HFF-Myc (cell line): ENCODE measurements at places on chromosomes 1 and 21.

- DNase-seq, result peak; percentile 16
Measured at GRCh38 chr1:20376880-20377494, 86.3 kb downstream of the VWA5B1 start.

- no peak for DNase-seq
Measured at GRCh38 chr1:203744075-203744972, 20.7 kb upstream of the LAX1 start.

- no peak for DNase-seq
Measured at GRCh38 chr21:15204140-15204969, 139.6 kb upstream of the NRIP1 start.

DNA sequence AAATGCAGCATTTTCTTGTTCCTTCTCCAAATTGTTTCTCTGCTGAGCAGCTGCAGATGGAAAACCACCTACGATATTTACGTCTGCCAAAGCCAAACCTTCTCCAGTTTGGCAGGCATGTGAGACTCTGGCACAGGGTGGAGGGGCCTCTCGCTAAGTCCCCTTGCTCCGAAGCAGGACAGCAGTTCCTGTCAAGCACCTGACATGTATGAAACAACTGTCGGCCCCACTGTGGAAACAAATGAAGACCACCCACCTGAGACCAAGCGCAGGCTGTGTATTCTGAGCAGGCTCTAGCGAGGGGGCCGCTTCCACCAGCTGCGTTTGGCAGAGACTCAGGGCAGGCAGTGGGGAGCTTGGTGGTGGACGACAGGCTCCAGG is 74.7 kb downstream of the RIPK4 start:
- no peak for DNase-seq

- no peak for DNase-seq
Measured at GRCh38 chr1:240683576-240683975, 71.6 kb upstream of the GREM2 start.

DNA sequence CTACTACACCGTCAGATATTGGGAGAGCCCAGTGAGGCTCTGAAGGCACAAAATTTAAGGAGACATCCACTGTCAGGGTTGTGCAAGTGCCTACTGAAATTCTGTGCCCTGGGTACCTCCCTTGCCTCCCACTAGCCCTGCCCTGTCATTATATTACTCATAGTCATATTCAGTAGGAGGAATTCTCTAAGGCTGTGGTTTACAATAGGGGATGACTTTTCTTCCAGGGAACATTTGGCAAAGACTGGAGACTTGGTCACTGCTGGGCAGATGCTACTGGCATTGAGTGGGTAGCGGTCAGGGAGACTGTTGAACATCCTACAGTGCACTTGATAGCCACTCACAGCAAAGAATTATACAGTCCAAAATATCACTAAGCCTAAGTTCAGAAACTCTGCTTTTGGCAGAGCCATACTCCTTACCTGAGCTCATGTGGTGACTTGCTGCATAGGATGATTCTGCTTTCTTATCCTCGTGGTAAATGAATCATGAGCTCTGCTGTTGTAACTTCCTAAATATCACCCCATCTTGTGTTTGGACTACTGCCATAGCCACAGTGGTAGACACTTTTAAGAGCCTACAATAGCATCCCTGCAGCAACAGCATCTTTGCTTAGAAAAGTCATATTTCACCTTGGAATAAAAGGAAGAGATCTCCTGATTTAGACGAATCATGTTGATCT is 563.4 kb upstream of the PLXNA2 start:
- no peak for DNase-seq

GRCh38 chr1:192170196-192170984 is 12.1 kb downstream of the RGS18 start:
- DNase-seq, result no peak

GRCh38 chr1:46603481-46603857 is 599 bp downstream of the MKNK1 start:
- no peak for DNase-seq

DNA sequence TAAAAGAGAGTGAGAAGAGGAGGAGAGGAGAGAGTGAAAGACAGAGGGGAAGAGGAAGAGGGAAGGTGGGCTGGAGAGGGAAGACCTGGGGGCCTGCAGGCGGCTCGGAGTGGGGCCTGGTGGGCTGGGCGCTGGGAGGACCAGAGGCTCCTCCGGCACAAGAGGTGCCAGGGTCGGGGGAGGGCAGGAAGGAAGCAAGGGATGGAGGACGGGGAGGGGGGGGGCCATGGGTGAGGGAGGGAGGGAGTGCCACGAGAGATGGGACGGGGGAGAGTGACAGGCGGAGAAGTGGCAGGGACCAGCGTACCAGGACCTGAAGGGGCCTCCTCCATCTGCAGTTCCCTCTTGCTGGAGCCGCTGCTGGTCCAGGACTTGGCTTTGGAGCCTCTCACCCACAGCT is 87.7 kb downstream of the CASZ1 start:
- DNase-seq, result no peak

- no peak for DNase-seq
Measured at GRCh38 chr1:233143241-233143640, 152.3 kb downstream of the PCNX2 start.

- DNase-seq, result no peak
Measured at GRCh38 chr1:204706838-204707509, 21.4 kb upstream of the LRRN2 start.

DNA sequence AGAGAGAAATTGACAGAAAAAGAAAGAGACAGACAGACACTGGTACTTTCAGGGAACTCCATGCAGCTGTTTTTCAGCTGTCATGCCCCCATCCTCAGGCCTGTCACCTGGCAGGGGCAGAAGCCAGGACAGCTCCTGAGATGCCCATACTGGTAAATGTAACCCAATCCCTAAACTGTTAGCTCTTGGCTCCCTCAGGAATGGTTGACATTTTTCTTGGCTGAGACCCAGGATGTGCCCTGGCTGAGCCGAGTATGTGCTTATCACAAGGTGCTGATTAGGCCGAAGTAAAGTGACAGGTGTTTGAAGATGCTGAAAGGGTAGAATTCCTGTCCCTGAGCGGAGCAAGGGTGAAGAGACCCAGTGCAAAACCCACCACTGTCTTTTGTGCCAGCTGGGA is 50.7 kb downstream of the PGM1 start:
- DNase-seq, result no peak

- no peak for DNase-seq
Measured at GRCh38 chr1:67861856-67862516, 28.7 kb upstream of the GNG12 start.

- no peak for DNase-seq
Measured at GRCh38 chr1:92577261-92577895, 90.7 kb upstream of the GFI1 start.

- no peak for DNase-seq
Measured at GRCh38 chr1:155174324-155175280, 953 bp downstream of the TRIM46 start.

- DNase-seq, result no peak
Measured at GRCh38 chr1:172135978-172136610, 284.4 kb upstream of the C1orf105 start.

- no peak for DNase-seq
Measured at GRCh38 chr1:5273280-5274003, 619.0 kb downstream of the AJAP1 start.

DNA sequence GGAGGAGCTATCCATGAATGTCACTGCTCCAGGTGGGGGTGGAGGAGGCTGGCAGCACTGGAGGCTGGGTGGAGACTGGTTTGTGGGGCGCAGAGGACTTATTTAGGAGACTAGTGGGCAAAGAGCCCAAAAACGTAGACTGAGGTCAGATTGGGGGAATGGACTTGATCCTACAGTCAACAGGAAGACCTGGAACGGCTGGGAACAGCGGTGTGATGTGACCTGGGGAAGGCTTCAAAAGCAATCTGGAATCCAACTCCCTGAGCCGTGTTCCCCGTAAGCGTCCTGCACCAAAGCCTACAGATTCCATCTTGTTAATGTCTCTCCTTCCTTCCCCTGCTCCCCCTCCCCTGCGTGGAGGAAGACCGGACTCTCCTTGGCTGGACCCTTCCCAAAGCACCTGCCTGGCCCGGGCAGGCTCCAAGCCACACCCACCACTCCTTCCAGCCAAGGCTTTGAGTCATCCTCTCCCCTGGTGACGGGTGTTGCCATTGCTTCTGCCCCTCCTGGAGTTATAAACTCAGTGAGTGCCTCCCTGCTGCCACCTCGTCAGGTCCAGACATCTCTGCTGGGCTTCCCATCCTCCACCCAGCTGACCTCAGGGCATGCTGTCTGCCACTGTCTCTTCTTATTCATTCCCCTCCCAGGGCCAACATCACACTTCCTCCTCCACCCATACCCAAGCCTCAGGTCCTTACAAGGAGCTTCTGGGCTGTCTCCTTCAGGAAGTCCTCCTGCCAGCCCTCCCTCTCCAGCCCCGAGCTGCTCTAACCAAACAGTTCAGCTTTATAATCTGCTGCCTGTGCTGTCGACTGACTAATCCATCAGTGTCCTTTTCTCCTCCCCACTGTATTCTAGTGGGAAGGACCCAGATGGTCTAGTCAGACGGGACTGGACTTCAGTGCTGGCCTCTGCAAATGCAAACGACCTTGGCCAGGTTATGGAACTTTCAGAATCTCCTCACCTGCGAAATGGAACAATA is 1.6 kb upstream of the CLSTN1 start:
- DNase-seq, result no peak

- DNase-seq, result no peak
Measured at GRCh38 chr21:25171438-25171837, 435.8 kb downstream of the MRPL39 start.

GRCh38 chr1:17023102-17023501 is 11.4 kb upstream of the ATP13A2 start:
- no peak for DNase-seq

- no peak for DNase-seq
Measured at GRCh38 chr1:226593541-226593940, 45.0 kb downstream of the STUM start.

- DNase-seq, result no peak
Measured at GRCh38 chr1:56331892-56332567, 247.3 kb downstream of the PLPP3 start.

GRCh38 chr1:80892539-80892938 is 908.2 kb upstream of the ADGRL2 start:
- DNase-seq, result no peak

DNA sequence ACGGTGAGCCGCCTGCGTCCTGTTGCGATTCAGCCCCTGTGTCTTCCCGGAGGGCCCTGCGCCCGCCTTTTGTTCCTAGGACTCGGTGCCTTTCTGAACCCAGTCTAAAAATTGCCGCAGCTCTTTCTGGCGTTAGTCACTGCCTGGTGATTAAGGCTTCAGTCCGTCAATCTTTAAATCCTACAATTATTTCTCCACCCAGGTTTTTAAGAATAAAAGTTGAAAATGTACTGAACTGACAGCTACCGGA is 16.2 kb upstream of the PDXK start:
- DNase-seq, result no peak

DNA sequence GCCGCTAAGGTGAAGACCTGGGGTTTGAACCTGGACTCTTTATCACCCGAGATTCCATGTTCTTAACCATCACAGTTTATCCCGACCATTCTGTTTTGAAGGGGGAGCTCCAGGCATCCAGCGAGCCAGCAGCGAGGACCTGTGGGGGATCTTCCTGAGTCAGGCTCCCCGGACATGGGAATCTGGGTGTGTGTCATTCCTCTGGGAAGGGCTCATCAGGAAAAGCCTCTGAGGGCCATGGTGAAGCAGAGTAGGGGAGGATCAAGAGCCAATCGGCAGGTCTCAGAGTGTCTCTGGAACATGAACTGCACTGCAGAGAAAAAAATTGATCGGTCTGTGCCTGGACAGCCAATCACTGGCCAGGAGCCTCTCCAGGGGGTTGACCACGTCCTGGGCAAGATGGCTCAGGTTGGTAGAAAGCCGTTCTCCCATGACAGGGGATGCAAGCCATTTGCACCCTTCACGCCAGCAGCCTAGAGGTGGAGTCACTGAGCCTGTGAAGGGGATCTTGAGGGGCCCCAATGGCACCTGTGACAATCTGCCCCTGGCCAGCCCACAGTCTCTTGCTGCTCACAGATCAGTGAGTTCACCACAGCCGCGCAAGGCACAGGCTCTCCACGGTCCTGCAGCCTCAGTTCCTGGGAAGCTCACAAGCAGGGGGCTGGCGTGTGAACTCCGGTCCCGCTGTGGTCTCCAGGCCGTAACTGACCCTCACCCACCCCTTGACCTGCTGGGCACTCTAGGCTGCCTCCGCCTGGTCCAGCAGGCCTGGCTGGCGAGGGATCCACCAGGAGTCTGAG is 20.4 kb upstream of the ACTRT2 start:
- DNase-seq, result no peak

- no peak for DNase-seq
Measured at GRCh38 chr1:246765521-246765920, 41.3 kb downstream of the SCCPDH start.

- no peak for DNase-seq
Measured at GRCh38 chr1:2505461-2505994, 20.9 kb downstream of the PANK4 start.

GRCh38 chr1:32073299-32074229 is 825 bp downstream of the TMEM39B start:
- DNase-seq, result no peak

- no peak for DNase-seq
Measured at GRCh38 chr1:114741963-114742746, 15.6 kb downstream of the CSDE1 start.

DNA sequence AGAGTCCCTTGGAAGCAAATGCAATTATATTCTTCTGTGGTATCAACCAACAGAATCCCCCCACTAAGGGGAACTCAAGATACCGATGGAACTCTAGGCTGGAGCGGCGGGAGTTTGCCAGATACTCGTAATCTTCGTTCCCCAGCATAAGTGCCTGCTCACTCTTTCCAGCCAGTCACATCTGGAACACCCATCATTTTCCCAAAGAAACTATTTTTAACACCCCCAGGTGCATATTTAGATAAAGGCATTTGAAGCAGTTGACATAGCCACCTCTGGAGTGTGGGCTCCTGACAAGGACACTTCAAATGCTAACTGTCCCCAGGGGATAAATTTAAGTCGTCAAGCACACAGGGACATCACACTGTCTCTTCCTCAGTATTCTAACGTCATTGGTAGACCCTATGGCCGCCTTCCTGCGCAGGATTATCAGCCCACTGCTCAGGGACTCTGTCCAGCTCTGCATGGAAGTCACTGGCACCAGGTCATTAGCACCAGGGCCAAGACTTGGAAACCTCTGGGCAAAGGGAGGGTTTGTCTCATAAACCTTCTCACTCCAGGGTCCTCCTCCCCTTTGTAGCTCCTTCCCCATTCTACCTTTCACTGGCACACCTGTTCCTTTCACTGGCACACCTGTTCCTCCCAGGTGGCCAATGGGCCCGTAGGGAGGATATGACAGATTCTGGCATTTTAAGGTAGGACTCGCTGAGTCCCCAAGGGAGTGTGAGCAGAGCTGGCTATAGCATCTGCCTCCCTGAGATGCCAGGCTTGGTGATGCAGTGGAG is 48.8 kb downstream of the H3-3A start:
- DNase-seq, result no peak

DNA sequence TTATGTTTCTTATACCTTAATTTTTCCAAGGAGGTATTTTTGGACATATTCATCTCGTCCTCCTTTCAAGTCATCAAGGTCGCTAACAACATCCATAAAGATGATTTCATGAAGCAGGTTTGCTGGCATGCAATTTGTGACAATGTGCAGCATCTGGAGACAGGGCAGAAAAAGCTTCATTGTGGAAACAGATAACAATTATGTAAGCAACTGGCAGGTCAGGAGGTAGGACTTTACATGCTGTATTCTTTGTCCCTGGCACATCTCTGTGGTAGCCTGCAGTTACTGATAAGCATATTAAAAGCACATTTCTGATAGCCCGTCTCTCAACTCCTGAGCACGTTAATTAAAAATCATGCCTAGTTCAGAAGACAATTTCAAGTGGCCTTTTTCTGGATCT is 156.8 kb downstream of the LEPR start:
- DNase-seq, result no peak
